ENCODE measurements at places on chromosomes 16 and 17. TPM values are rescaled to one million over a fixed set of nuclear protein-coding genes. Genes with fewer than 3 reads are reported as not detected.

Gene CDRT15
- not detected for polyA plus RNA-seq

Gene ODAD4
- polyA plus RNA-seq = 4.6 TPM

Gene EVPLL
- polyA plus RNA-seq = 0.82 TPM

Gene NPIPA8
- polyA plus RNA-seq = 4.8 TPM

Gene CFAP97D1
- not detected for polyA plus RNA-seq

Gene FOXO3B
- 0.49 TPM for polyA plus RNA-seq

Gene NPIPB9
- 0.37 TPM for polyA plus RNA-seq

Gene QRICH2
- polyA plus RNA-seq = 2.5 TPM

Gene TEX14
- polyA plus RNA-seq = 0.09 TPM

Gene HIC1
- polyA plus RNA-seq = 2.7 TPM

Gene PGS1
- polyA plus RNA-seq = 15.6 TPM

Gene MYO15B
- 139 TPM for polyA plus RNA-seq

All from kidney (tissue), 22 donors.